ENCODE measurements at places on chromosomes 1 and 21.
A peak's percentile ranks its signal among the peaks of the same experiment; 100 is the strongest.

- DNase-seq = peak; percentile 29
Measured at GRCh38 chr1:167221738-167222610, 1.3 kb downstream of the POU2F1 start.

DNA sequence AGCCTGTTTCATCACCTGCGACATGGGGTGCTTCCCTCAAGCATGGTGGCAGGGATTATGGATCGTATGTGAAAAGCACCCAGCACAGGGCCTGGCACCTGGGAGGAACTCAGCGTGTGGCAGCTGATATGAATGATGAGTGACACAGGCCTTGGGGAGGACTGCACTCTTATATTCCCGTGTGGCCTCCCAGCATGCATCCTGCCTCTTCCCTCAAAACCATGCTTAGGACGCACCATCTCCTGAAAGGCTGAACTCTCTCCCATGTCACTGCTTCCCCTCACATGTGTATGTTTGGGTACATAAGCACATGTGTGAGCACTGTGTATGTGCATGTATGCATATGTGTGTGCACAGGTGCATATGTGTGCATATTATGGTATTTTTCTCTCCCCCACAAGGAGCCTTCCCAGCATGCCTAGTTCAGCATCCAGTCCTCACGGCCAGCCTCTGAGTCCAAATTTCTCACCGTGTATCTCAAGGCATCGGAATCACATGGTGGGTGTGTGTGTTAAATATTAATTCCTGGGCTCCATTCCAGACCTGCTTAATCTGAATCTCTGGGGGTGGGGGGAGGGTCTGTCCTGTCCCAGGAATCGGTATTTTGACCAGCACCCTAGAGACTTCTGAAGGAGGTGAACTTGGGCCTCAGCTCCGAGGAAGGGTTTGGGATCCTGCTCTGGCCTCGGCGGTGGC, 12.8 kb downstream of the MYOM3 start:
- DNase-seq = no peak

GRCh38 chr1:230356190-230356589, 69.9 kb downstream of the PGBD5 start:
- DNase-seq = no peak

DNA sequence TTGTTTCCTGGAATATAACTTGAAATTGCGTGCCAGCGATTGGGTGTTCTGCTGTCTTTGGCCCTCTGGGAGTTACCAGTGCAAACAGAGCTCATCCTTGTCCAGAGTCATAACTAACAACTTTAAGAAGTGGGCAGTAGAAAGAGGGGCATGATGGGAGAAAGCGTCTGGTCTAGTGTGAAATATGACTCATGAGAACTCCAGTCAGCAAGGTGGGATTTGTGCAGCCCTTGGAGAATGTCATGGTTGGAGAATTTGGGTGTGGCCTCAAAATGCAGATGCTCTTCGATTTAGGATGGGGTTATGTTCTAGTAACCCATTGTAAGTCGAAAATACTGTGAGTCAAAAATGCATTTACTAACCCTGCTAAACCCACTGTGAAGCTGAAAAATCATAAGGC, 12.9 kb downstream of the ATP1B1 start:
- no peak for DNase-seq

DNA sequence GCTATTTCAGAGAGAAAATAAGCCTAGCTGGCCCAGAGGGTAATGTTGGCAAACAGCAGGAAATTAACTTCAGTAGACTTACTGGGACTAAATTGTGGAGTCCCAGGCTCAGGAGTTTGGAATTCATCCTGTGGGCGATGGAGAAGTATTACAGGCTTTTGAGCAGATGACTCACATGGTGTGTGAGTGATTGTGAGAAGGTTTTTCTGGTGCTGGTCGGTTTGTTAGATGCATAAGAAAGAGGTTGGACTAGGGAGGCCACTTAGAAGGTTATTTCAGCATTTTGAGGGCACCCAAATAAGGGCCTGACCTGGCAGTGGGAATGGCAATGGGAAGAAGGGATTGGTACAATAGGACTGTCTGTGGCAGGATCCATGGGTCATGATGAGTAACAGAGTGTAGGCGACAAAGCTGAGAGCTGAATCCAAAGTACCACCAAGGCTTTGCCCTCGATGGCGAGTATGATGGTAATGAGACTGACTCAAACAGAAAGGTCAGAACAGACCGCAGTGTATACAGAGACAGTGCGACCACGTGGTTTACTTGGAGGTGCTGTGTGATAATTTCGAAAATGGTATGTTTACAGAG, 69.2 kb upstream of the KIF26B start:
- no peak for DNase-seq

- no peak for DNase-seq
Measured at GRCh38 chr1:40313329-40313957, 3.6 kb downstream of the COL9A2 start.

DNA sequence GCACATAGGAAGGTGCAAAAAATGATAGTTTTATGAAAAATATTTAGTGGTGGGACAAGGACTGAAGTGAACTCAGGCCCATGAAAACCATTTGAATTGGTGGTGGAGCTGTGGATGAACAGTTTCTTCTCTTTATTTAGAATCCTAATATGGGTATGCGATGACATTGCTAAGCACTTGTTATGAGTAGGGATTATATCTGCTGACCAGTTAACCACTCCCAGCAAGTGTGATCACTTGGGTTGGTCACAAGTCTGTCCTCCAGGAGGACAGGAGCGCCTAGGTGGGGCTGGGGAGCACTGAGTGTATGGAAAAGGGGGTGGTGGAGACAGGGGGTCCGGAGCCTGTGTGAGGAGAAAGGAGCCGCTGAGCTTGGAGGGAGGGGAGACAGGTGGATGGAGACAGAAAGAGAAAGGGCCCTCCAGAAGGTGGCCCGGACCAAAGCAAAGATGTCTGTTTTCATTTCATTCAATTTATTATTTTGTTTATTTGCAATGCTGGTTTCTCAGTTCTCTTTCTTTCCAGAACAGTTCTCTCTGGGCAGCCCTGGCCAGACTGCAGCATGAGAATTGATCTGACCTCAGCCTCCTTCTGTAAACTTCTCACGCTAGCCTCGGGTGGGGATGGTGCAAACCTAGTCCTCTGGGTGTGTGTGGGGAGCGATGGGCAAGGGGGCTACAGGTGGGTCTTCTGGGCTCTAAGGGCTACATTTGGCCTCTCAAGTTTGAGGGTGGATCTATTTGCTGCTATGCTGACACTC, 9.9 kb upstream of the ZSCAN20 start:
- no peak for DNase-seq

DNA sequence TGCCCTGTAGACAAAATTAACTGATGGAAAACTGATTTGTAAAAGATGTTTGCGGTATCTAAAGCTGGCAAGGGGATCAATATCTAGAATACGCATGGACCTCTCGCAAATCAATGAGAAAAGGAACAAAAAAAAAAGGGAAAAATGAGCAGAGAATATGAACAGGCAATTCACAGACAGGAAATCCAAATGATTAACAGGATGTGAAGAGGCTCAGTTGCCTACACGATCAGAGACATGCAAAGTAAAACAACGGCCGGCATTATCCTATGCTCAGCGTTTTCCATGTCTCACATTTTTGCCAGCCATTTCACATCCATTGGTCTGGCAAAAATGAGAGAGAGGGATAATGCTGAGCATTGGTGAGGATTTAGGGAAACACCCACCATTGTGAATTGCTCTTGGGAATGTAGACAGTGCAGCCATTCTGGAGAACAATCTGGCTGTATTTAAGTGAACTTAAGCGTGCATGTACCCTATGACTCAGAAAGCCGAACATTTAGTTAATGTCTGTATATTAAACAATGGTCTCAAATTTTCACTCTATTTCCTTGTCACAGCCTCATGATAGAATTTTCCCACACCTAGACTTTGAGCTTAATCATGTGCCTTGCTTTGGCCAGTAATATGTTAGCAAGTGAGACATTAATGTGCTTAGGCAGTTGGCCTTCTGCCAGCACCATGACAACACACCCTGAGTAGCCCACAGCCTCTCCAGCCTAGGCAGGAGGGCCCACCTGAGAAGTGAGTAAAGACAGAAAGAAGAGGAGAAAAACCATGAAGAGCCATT, 61.0 kb upstream of the NBPF3 start:
- DNase-seq = no peak

GRCh38 chr1:76230842-76231281, 156.3 kb downstream of the ST6GALNAC3 start:
- DNase-seq = no peak

- DNase-seq = no peak
Measured at GRCh38 chr21:43801006-43801783, 11.8 kb downstream of the RRP1 start.

DNA sequence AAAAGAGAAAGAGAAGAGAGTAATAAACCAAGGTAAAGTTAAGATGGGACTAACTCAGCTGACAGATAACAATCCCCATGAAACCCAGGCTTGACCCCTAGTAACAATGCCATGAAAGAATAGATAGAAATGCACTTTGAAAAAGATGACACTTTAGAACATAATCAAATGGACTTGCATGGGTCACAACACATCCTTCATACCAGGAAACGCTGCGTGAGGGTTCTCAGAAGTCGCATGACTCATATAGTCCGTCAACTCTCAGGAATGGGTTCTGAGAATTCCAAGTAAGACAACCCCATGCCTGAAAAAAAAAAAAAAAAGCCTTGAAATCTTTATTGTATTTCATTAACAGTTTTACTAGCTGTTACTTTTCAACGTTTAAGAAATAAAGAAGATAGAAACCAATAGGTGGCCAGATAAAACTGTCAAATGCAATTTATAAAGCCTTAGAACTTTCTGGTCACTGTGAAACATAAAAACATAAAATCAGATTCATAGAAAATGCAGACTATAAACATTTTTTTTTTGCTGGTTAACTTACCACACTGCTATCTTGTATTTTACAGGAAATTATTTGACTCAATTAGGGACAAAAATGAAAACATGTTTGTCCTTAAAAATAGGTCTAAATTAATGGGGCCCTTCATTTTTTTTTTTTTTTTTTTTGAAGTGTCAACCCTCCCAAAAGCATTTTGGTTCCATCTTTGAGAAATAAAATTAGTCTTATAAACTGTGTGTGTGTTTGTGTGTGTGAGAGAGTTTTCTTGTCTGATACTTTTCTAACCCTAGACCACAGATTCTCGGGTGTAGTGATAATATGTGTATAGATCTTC, 202.1 kb downstream of the NCAM2 start:
- no peak for DNase-seq

DNA sequence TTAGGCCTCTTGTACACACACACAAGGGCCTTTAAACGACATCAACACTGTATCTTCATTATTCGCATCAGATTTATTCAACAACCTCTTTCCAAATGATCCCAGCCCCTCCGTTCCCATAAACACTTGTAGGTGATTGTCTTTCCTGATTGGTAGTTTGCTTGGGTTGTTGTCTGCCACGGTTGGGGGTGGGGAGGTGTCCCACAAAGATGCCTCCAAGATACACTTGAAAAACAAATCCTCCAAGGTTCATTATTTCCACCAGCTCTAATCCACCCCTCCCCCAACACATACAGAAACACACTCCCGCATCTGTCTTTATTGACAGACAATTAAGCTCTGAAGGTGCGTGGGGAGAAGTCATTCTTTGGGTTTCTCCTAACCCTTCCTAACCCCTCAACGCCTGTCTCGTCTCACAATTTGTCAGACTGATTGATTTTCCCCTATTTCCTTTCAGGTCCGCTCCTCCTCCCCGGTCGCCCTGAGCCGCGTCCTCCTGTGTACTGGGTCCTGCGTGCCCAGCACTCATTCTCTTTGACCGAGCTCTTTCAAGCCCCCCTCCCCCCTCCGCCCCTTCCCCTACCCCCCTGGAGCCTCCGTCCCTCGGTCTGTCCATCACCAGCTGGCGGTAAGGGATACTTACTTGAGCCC, 1.4 kb downstream of the WDR26 start:
- DNase-seq = no peak

DNA sequence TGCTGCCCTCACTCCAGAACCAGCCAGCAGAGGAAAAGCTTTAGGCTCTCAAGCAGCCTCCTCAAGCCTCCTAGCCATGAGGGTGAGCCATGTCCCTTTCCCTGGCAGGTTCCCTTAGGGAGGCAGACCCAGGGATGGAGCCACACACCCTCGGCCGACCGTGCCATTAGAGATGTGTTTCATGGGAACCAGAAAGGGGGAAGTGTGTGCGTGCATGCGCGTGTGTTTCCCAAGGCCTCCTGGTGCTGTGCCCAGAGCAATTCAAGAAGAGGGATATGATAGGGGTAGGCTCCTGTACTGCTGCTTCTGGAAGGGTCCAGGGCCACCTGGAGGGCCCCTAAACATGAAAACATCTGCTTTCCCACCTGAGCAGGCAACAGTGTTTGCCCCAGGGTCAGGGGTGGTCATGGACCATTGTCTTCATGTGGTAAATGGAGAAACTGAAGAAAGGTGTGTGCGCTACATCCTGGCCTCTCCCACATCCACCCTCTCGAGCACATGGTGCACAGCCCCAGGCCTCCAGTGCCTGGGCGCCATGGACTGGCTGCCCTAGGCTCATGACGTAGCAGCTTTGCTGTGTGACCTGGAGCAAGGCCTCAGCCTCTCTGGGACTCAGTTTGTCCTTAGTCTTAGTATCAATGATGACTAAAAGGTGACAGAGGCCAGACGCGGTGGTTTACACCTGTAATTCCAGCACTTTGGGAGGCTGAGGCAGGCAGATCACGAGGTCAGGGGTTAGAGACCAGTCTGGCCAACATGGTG, 48.1 kb downstream of the SYF2 start:
- no peak for DNase-seq

GRCh38 chr1:36947384-36947783, 86.9 kb downstream of the GRIK3 start:
- DNase-seq = no peak

GRCh38 chr21:37863842-37864241, 52.4 kb downstream of the KCNJ6 start:
- no peak for DNase-seq

- no peak for DNase-seq
Measured at GRCh38 chr1:72936151-72936740, 653.9 kb upstream of the NEGR1 start.

DNA sequence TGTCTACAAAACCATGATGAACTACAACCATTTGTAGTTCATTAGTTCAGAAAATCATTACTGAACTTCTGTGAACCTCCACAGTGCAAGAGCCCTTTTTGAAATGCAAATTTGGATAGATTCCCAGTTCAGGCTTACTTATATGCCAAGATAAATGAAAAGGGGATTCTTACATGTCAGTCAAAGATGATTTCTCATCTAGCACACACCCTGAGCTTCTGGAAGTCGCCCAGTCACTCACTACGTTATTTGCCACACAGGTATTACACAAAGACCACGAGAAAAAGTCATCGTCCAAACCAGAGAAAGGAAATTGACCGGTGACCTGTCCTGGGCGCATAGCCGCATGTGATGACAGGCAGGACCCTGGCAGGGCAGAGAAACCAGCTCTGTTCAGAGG, 41.8 kb downstream of the ETS2 start:
- DNase-seq = no peak

Measured in activated CD4-positive, CD25-positive, alpha-beta regulatory T cell (primary cell).